SJSA1 (cell line): ENCODE measurements at places on chromosomes 6 and 20. TPM values are rescaled to one million over a fixed set of nuclear protein-coding genes. Genes with fewer than 3 reads are reported as not detected.

The OR2H1 gene
- not detected in 2 replicates for total RNA-seq

The ULBP3 gene
- total RNA-seq: 5.4 and 10.1 TPM in 2 replicates

The BPIFB1 gene
- total RNA-seq: not detected in 2 replicates

The CST5 gene
- not detected in 2 replicates for total RNA-seq

The PSORS1C2 gene
- not detected in 2 replicates for total RNA-seq

The LKAAEAR1 gene
- total RNA-seq: 0.24 and 6.6 TPM in 2 replicates

The MACROD2 gene
- total RNA-seq: not detected in 2 replicates

The BMP2 gene
- 7.7 and 9.7 TPM in 2 replicates for total RNA-seq

The SLC17A1 gene
- not detected in 2 replicates for total RNA-seq

DNA sequence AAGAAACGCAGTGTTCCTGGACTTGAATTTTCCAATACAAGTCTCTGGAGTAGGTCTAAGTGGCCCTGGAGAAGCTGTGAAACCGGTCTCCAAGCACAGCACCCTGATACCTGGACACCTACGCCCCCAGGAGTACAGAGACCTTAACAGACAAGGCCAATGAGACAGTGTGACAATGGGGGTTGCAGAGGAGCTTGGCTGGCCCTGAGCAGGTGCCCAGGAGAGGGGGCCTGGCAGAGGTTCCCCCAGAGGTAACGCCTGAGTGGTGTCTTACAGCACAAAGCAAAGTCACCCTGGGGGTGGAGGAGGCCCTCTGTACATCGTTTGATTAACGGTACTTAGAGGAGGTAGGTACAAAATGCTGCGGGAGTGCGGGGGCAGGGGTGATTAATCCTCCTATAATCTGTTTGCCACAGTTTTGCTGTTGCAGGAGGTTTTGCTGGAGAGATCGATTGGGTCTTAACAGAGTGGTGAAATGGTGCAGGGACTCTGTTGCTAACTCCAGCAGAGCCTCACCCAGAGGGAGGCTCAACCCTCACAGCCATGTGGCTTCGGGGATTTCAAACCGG lies 37.3 kb upstream of the APCDD1L start:
- no peak for DNase-seq
- no peaks in the 10 kb centered on the region for H3K36me3 ChIP-seq
- no peak overlapping the region for H3K27ac ChIP-seq

GRCh38 chr6:88386167-88386566 lies 220.0 kb upstream of the CNR1 start:
- peaks cover 6% of the 10 kb centered on the region for H3K4me1 ChIP-seq
- no peaks in the 10 kb centered on the region for H3K27me3 ChIP-seq
- DNase-seq: no peak
- H3K4me3 ChIP-seq: no peak overlapping the region

- H3K4me1 ChIP-seq: no peaks in the 10 kb centered on the region
- no peak overlapping the region for H3K4me3 ChIP-seq
- peaks cover 10% of the 10 kb centered on the region for H3K27me3 ChIP-seq
- no peak overlapping the region for H3K27ac ChIP-seq
- no peaks in the 10 kb centered on the region for H3K36me3 ChIP-seq
Observed at GRCh38 chr6:168226902-168227318, 92.7 kb downstream of the DACT2 start.

DNA sequence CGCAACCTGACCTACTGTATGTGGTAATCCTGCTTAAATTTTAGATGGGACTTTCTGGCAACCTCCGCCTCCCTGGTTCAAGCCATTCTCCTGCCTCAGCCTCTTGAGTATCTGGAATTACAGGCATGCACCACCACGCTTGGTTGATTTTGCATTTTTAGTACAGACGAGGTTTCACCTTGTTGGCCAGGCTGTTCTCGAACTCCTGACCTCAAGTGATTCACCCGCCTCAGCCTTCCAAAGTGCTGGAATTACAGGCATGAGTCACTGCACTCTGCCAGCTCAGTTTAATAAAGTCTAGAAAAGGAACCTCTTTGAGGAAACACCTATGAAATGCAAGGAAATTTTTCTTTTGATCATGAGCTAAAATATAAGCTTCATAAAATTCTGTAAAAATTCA lies 9.0 kb upstream of the PLCB4 start:
- no peak overlapping the region for H3K27ac ChIP-seq
- DNase-seq: peak; percentile 53
- H3K27me3 ChIP-seq: no peaks in the 10 kb centered on the region
- no peak overlapping the region for H3K4me3 ChIP-seq
- H3K36me3 ChIP-seq: no peaks in the 10 kb centered on the region
- peaks cover 7% of the 10 kb centered on the region for H3K4me1 ChIP-seq

DNA sequence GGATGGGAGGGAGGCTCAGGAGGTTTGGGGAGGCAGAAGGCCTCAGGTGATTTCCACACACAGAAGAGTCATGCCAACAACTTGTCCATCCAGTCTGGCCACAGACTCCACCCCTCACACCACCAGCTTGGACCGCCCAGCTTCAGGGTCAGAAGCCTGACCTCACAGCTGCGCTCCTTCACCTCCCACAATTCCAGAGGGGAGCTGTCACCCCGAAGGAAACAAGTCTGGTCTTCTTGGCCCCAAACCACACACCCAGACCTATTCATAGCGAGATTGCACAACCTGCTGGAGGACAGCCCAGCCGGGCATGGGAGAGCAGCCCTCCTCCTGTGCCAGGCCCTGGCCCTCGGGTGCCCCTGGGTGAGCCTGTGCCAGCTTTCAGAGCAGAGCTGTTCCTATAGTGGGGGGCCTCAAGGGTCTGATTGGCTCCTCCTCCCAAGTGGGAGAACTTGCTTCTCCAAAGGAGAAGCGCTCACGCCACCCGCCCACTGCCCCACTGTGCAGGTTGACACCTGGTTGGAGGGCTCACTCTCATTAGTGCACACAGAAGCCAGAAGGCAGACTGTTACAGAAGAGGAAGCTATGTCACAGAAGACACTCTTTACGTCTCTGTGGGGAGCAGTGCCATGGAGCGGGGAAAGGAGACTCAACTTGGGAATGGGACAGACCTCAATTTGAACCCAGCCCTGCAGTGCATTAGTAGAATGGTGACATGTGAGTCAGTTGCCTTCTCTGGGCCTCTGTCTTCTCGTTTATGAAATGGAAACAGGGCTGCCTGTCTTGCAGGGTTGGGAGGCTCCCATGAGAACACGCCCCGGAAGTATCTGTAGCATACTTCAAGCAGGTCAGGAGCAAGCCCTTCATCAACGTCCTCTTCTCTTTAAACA lies 128.8 kb downstream of the FOXO3 start:
- H3K27me3 ChIP-seq: no peaks in the 10 kb centered on the region
- DNase-seq: no peak
- H3K4me1 ChIP-seq: peaks cover 24% of the 10 kb centered on the region
- H3K36me3 ChIP-seq: peaks cover 3% of the 10 kb centered on the region; the same call in 1 of the 2 replicates
- no peak overlapping the region for H3K27ac ChIP-seq
- no peak overlapping the region for H3K4me3 ChIP-seq

- no peak overlapping the region for H3K4me3 ChIP-seq
- peaks cover 11% of the 10 kb centered on the region for H3K4me1 ChIP-seq
- H3K27me3 ChIP-seq: no peaks in the 10 kb centered on the region
Observed at GRCh38 chr6:5930143-5930770, 76.5 kb downstream of the NRN1 start.

GRCh38 chr6:41164551-41165120 lies 1.7 kb upstream of the TREM2 start:
- no peak overlapping the region for H3K4me3 ChIP-seq
- H3K27me3 ChIP-seq: peaks cover 14% of the 10 kb centered on the region
- no peaks in the 10 kb centered on the region for H3K4me1 ChIP-seq
- no peaks in the 10 kb centered on the region for H3K36me3 ChIP-seq

- H3K27ac ChIP-seq: no peak overlapping the region
- peak; percentile 25 for DNase-seq
- H3K27me3 ChIP-seq: no peaks in the 10 kb centered on the region
- H3K4me1 ChIP-seq: peaks cover 57% of the 10 kb centered on the region
Observed at GRCh38 chr20:2290486-2290885, 5.3 kb upstream of the TGM3 start.

GRCh38 chr20:19223640-19224039 lies 11.2 kb downstream of the SLC24A3 start:
- H3K27ac ChIP-seq: no peak overlapping the region
- H3K4me1 ChIP-seq: no peaks in the 10 kb centered on the region

DNA sequence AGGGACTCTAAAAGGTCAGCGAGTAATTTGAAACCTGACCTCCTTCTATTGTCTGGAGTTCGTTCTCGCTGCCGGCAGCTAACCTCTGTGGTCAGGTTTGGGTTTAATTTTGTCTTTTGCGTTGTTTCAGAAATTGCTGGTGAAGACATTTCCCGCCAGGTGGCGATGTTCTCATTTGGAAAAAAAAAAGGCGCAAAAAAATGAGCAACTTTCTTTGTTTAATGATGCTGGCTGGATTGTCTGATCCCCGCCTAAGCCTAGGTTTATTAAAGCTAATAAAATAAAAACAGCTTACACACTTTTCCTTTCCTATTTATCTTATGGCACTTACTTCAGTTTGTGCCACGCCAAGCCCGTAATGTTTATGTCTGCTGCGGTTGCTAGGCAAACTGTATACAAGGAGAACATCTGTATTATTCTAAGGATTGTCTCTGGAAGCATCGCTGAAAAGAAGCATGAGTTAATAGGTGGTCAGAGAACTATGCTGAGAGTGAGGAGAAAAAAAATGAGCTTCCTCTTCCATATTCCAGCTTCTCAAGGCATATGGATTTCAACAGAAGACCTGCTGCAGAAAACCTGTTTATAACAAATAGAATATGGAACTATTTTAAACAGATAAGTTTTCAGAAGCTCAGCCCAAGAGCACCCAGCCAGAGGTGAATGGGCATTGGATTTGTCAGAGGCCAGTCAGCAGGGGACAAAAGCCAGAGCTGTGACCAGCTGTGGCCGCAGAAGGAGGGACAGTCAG lies 205.7 kb downstream of the DOK5 start:
- peak; percentile 47 for DNase-seq
- no peaks in the 10 kb centered on the region for H3K36me3 ChIP-seq
- H3K27me3 ChIP-seq: no peaks in the 10 kb centered on the region
- no peaks in the 10 kb centered on the region for H3K4me1 ChIP-seq
- H3K27ac ChIP-seq: no peak overlapping the region

DNA sequence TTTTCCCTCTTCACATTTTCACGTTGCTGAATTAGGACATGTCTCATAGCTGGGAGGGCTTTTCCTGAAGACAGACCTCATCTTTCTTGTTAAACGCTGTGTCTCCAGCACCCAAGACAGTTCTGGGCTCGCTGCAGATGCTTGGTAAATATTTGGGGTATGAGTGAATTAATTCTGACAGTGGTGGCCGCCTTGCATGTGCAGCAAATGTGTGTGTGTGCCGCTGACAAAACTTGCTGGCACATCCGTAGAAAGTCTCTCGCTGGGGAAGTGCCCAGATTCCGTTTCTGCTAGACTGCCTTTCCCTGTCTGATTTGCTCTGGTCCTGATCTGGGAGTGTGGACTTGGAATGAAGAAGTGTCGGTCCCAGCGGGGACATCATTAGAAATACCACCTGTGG lies 48.2 kb upstream of the ZNFX1 start:
- DNase-seq: no peak
- H3K27ac ChIP-seq: no peak overlapping the region
- H3K4me1 ChIP-seq: no peaks in the 10 kb centered on the region
- H3K4me3 ChIP-seq: no peak overlapping the region

DNA sequence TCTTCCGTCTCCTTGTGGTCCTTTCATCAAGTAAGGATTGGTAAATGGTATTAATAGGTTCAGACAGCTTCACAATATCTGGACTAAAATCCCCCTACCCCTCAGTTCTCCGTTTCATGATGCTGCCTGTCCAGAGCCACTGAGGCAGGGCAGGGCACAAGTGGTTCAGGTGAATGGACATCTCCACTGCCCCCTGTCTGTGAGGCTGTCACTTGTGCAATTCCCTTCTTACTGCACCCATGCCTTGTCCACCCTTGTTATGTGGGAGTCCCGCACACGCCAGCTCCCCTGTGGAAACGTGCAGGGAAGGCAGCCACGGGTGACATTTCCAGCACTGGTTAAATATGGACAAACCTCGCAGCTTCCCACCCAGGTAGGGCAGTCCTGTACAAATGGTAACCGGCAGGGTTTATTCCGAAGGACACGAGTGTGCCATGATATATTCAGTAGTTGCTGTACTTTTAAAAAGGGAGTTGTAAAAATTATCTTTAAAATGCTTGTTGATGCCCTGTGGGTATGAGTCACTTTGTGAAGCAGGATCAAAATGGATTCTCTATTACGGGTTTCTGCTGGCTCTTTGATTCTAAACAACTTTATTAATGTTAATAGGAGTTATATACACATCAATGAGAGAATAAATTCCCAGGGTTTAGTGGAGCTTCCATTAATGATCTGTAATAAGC lies 73.5 kb downstream of the FYN start:
- H3K4me1 ChIP-seq: peaks cover 25% of the 10 kb centered on the region
- H3K27ac ChIP-seq: no peak overlapping the region
- H3K36me3 ChIP-seq: 0 out of 2 replicates have a peak, but pooled peaks cover 5% of the 10 kb centered on the region
- no peak for DNase-seq

- peak; percentile 79 for DNase-seq
- no peaks in the 10 kb centered on the region for H3K27me3 ChIP-seq
- H3K36me3 ChIP-seq: no peaks in the 10 kb centered on the region
- H3K27ac ChIP-seq: peak overlapping the region; percentile 22
- H3K4me3 ChIP-seq: peak overlapping the region; percentile 29
Observed at GRCh38 chr6:146857180-146857979, 258.6 kb downstream of the ADGB start.
